ENCODE measurements at places on chromosomes 12 and 14.

- DNase-seq: no peak
These were observed 807 bp upstream of the SLC16A7 start for GRCh38 chr12:59594943-59595500.

GRCh38 chr12:45216983-45217485, 1.1 kb downstream of the ANO6 start:
- no peak for DNase-seq

GRCh38 chr12:46832130-46832704, 6.4 kb upstream of the SLC38A4 start:
- no peak for DNase-seq

DNA sequence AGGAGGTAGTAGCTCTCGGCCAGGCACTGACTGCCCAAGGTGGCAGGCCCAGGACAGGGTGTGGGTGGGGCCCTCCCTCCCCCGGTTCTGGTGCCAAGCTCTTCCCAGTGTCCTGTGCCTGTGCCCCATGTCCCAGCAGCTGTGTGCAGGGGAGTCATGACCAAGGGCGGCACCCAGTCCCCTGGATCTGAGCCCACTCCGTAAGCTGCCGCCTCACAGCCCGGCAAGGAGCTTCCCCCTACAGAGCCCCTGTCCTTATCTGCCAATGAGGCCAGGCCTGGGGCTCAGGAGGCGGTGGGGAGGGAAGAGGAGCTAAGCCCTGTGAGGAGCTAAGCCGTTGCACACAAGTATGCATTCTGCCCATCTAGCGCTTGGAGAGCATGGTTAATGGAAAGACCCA, 5.6 kb upstream of the C14orf180 start:
- DNase-seq: no peak

- DNase-seq: no peak
These were observed 3.3 kb downstream of the NCKAP5L start for GRCh38 chr12:49824895-49825294.

GRCh38 chr14:33545696-33546095, 405.2 kb downstream of the EGLN3 start:
- no peak for DNase-seq

DNA sequence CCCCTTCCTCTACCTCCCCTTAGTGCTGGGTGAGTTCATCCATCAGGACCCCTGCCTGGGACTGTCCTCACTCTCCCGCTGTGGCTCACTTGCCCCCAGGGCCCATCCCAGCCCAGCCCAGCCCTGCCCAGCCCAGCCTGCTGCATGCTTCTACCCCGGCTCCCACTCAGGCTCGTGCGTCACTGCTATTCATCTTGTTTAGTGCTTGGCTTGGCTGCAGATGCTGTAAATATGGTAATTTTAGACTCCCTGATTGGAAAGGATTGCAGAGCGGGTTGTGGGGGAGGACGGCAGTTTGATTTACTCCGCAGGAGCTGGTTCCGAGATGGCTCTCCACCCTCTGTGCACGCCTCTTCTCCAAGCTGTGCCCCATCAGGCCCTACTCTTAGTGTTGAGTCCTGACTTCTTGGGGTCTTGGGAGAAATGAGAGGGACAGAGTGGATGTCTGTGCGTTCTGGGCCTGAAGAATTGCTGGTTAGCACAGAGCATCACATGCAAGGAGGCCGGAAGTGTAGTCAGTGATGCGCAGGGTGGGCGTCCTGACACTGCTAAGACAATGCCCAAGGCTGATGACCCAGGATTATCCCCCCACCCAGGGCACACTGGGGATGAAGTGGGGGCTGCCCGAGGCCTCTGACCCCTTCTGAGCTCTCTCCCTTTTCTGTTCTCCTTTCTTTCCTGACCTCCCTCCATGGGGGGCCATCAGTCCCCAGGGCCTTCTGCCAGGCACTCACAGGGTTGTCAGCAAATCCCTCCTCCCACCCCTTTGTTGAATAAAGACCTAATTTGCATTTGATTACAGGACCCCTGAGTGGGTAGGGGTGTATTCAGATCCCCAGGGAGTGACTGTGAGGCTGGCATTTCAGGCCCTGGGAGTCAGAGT, 244.4 kb downstream of the ZFP36L1 start:
- DNase-seq: no peak

DNA sequence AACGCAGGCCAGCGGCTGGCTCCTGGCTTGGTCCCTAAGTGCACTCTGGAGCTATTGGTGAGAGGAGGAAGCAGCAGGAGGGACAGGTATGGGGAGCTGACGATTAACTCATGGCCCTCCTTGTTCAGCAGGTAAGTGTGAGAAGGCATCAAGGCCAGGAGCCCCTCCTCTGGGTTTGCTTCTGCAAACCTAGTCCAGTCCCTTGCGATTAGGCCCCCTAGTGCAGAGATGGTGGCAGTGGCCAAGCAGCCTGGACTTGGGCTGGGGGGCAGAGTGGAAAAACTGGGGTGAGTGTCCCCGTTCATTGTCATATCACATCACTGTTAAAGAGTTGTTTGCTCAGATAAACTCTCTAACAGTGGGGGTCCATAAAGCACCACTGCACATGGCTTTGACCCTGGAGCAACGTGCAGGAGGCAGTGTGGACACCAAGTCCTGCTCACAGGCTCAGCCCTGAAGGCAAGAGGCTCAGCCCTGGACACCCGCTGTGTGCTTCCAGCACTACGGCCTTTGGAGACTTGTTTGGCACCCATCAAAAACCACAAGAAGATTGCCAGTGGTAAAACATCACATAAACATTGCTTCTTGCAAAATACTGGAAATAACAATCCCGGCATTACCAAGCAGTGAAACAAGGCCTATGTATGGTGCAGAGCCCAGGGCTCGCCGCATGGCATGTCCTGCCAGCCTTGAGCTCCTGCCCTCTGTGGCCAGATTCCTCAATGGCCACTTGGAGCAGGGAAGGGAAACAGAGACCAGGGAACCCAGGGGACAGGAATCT, 184.3 kb upstream of the RTL1 start:
- DNase-seq: no peak

GRCh38 chr12:128823216-128823915, 392 bp downstream of the SLC15A4 start:
- no peak for DNase-seq

GRCh38 chr14:70021548-70022220, 142.5 kb downstream of the SMOC1 start:
- no peak for DNase-seq

GRCh38 chr14:61416591-61416990, 95.2 kb downstream of the PRKCH start:
- DNase-seq: no peak

- peak; percentile 81 for DNase-seq
These were observed 90.2 kb downstream of the CALM1 start for GRCh38 chr14:90487031-90487430.

DNA sequence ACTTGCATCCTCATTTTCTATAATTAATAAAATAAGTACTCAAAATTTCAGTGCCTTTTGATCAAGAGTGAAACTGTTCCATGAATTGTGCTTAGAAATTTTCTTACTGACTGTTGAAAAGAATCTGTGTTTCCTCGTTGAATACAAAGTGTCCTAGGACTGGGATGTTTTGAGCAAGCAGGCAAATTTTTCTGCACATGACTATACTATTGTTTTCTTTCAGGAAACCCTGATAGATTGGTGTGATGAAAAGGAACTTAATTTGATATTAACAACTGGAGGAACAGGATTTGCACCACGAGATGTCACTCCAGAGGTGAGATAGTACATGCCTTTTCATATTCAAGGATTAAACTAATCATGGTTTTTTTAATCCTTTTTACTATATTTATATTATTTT, 316.3 kb downstream of the GPHN start:
- no peak for DNase-seq
